ENCODE measurements at places on chromosomes 3 and 15. TPM values are rescaled to one million over a fixed set of nuclear protein-coding genes. Genes with fewer than 3 reads are reported as not detected.

DNA sequence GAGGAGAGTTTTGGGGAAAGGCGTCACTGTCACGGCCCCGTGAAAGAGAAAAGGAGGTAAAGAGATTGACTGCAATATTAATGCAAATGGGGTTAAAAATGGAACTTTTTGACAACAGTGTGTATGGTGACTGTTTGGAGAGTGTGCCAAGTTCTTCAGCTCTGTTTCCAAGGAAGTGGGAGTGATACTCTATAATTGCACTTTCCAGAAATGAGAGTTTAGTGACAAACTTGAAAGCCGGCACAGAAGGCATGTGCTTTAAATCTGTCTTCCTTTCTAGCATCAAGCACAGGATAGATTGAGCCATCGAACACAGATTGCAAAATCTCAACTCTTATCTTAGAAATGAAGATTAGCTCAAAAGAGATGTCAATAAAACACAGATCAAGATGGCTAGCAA, 51.9 kb upstream of the SNRPA1 start:
- H3K27ac ChIP-seq = no peak overlapping the region
- H3K4me1 ChIP-seq = no peaks in the 10 kb centered on the region
- peaks cover 32% of the 10 kb centered on the region for H3K27me3 ChIP-seq
- no peaks in the 10 kb centered on the region for H3K36me3 ChIP-seq

DNA sequence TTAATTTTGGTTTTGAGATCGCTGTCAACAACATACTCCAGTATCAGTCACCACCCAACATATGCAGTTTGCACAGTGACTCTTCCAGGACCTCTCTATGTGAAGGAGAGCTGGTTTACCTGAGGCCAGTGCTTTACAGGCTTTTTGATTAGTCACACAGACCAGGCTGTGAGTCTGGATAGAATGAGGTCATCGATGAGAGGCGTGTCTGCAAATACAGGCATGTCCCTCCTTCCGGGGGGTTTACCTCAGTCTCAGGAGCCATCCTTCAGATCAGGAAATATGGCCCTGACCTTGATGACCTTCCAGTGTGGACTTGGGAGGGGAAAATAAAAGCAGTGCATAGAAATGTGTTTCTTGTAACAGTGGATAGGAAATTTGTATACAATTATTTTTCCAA, 46.9 kb downstream of the KBTBD12 start:
- peaks cover 5% of the 10 kb centered on the region for H3K27me3 ChIP-seq
- no peak overlapping the region for H3K27ac ChIP-seq
- H3K4me3 ChIP-seq = no peak overlapping the region

DNA sequence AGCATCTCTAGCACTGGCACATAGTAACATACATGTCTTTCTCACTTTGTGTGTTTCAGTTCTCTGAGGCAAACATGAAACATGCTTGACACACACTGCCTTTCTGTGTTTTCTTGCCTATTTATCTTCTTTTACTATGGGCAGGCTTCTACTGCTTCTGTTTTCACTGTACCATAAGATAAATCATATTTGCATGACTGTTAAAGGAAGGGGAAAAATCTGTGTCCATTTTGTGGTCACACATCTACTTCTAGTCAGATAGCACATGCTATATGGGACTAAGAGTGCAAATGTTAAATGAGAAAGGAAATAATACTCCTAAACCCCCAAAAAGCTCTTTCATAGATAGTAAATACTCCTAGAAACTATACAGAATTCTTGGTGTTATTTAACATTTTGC, 386.4 kb downstream of the ZBTB20 start:
- no peak for DNase-seq
- H3K4me1 ChIP-seq = peaks cover 2% of the 10 kb centered on the region
- no peak overlapping the region for H3K4me3 ChIP-seq

The ASB14 gene
- not detected for total RNA-seq

The ESYT3 gene
- total RNA-seq = 0.19 TPM
